Transverse colon (tissue), 4 donors: ENCODE measurements at places on chromosomes 7 and 10. TPM values are rescaled to one million over a fixed set of nuclear protein-coding genes. Genes with fewer than 3 reads are reported as not detected.
A peak's percentile ranks its signal among the peaks of the same experiment; 100 is the strongest.

HTR7 gene
- total RNA-seq = not detected

FAM241B gene
- total RNA-seq = 1.4 TPM

PODXL gene
- 11.7 TPM for total RNA-seq

TRPV5 gene
- not detected for total RNA-seq

- H3K27ac ChIP-seq = no peak overlapping the region
- no peaks in the 10 kb centered on the region for H3K27me3 ChIP-seq
- H3K4me1 ChIP-seq = no peaks in the 10 kb centered on the region
- H3K36me3 ChIP-seq = no peaks in the 10 kb centered on the region
- H3K4me3 ChIP-seq = no peak overlapping the region
- DNase-seq = no peak
Measured at GRCh38 chr7:126843336-126843735, 409.4 kb downstream of the GRM8 start.

- no peaks in the 10 kb centered on the region for H3K27me3 ChIP-seq
- DNase-seq = peak; percentile 85
- peaks cover 55% of the 10 kb centered on the region for H3K4me1 ChIP-seq
- no peaks in the 10 kb centered on the region for H3K36me3 ChIP-seq
- no peak overlapping the region for H3K4me3 ChIP-seq
Measured at GRCh38 chr10:77846718-77847311, 79.7 kb downstream of the DLG5 start.

VAX1 gene
- not detected for total RNA-seq

DNAH11 gene
- total RNA-seq = not detected

PRSS1 gene
- not detected for total RNA-seq

- no peaks in the 10 kb centered on the region for H3K27me3 ChIP-seq
- H3K27ac ChIP-seq = no peak overlapping the region
- H3K4me1 ChIP-seq = peaks cover 7% of the 10 kb centered on the region
- no peaks in the 10 kb centered on the region for H3K36me3 ChIP-seq
- peak; percentile 90 for DNase-seq
- H3K4me3 ChIP-seq = no peak overlapping the region
Measured at GRCh38 chr7:102390697-102391484, 5.3 kb upstream of the PRKRIP1 start.

- peaks cover 7% of the 10 kb centered on the region for H3K4me1 ChIP-seq
- no peak for DNase-seq
- H3K4me3 ChIP-seq = no peak overlapping the region
Measured at GRCh38 chr7:44982970-44983369, 4.2 kb upstream of the MYO1G start.

DNA sequence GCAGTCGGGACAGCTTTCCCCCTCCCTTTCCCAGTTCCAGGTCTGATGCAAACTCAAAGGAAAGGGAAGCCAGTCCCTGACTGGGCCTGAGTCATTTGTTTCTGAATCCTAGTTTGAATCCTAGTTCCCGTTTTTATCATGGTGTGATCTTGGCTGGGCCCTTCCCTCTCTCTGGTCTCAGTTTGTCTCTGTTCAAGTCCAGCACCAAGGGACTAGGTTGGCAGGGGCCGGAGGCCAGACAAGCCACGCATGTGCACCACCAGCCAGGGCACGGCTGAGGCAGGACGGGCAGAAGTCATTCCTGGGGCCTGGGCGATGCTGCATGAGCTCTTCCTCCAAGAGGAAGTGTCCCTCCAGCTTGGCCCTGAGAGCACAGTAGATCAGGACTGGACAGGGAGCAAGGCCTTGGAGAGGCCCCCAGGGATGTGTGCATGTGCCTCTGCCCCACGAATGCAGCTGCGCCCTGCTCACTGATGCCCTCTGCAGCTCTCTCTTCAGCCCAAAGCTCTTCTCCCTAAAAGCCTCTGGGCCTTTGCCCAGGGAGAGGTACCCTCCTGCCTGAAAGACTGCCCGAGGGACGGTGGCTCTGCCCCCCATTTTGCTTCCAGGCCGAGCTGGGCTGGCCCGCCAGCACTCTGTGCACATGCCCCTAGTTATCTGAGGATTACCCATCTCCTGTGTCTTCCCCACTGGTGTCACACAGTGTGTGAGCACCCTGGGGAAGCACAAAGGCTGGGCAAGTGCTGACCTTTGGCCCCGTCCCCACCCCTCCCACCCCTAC, 86.7 kb downstream of the ZMIZ1 start:
- no peak overlapping the region for H3K4me3 ChIP-seq
- no peaks in the 10 kb centered on the region for H3K27me3 ChIP-seq
- DNase-seq = no peak

DNA sequence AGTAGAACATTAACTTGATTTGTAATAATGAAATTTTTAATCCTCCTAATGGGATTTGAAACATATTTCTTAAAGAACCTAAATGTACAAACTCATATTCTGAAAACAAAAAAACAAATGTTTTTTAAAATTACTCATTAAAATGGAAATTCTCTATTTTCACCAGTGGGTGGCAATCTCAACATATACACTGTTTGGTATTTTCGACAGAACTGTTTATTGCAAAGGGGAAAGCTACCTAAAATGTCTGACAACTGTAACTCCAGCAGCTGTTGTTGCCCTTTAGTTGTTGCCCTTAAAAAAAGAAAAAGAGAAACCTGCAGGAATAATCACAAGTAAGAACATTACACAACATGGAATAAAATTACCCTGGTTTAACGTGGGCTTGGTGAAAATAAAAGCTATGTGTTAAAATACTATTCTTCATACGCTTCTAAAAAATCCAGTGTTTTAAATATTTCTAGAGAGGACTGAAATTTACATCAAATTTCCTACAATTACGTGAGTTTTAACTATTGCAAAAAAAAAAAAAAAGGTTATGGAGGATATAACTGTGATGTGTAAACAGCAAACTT, 54.5 kb downstream of the COL1A2 start:
- H3K27ac ChIP-seq = no peak overlapping the region
- H3K4me1 ChIP-seq = peaks cover 13% of the 10 kb centered on the region
- no peaks in the 10 kb centered on the region for H3K27me3 ChIP-seq
- no peaks in the 10 kb centered on the region for H3K36me3 ChIP-seq
- no peak overlapping the region for H3K4me3 ChIP-seq

DNA sequence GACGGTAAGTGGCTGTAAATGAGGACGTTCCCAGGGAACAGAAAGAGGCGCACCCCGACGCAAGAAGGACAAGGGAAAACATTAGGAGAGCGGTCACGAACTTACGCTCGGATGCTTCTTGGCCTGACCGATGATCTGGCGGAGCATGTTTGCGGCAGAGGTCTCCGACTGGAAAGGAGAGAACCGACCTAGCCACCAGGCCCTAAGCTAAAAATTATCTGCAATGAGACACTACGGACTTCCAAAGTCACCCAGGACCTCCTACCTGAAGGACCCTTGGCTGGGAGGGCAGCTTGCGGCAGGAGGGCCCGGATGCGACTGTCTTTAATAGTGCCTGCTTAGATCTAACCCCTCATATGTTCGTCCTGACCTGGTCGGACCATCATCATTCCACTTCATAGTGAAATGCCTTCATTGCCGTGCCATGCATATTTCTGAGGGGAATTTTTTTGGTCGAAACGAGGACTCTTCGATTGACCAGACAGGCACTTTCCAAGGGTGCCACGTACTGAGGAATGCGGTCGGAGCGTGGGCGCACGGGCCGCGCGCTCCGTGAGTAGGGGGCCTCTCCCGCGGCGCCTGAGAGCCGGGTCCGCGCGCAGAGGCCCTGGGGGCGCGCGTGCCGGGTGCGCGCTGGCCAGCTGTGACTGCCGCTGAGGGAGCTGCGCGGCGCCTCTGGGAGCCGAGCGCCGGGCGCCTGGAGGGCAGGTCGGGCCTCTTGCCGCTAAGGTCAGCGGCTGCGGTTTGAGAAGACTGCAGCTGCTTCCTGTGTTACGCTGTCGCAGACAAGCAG, 33.6 kb upstream of the PHF14 start:
- H3K36me3 ChIP-seq = peaks cover 24% of the 10 kb centered on the region
- no peaks in the 10 kb centered on the region for H3K27me3 ChIP-seq
- peaks cover 19% of the 10 kb centered on the region for H3K4me1 ChIP-seq

DNA sequence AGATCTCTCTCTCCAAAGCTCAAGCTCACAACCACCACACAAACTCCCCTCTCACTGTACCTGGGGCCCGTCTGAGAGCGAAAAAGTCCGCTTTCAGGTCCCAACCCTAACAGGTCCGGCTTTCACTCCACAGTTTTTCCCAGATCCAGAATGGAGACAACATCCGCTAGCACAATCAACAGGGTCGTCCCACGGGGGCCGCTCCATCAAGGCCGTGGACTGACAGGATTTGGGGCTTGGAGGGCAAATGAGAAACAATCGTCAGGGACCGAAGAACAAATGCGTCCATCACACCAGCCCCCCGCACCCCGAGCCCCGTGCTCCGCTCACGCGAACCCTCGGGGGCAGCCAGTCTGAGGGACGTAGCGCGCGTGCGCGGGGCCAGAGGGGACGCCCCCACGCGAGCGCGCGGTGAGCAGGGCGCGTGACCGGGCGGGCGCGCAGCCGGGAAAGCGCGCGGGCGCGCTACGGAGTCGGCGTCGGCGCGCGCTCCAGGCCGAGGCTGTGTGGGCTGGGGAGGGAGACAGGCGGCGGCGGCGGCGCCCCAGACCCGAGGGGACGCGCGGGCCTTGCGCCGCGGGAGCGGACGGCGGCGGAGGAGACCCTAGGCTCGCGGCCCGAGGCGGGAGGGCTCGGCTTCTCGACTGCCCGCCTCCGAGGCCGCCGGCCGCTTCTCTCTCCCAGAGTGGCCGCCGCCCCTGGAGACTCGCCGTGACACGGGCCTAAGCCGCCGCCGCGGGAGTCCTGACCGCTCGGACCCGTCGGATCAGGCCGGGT, at the start of gene SLK:
Gene SLK, plus strand, starts transcription at position 470 of the 777 bp plus-strand sequence. CDS start 606 bp downstream, outside the sequence.
- H3K4me3 ChIP-seq = peak within 1 kb of the TSS; percentile 83
- DNase-seq = peak; percentile 85
- no peaks in the 10 kb centered on the region for H3K4me1 ChIP-seq
- no peaks in the 10 kb centered on the region for H3K36me3 ChIP-seq
- peak within 1 kb of the TSS; percentile 98 for H3K27ac ChIP-seq
